Activated CD4-positive, alpha-beta T cell treated with anti-CD3 and anti-CD28 coated beads for 1 hour (primary cell): ENCODE measurements at places on chromosomes 1 and 21.

GRCh38 chr1:84260852-84261518 is 40.5 kb upstream of the SAMD13 start:
- no peak for DNase-seq

- DNase-seq: no peak
Observed at GRCh38 chr1:91684481-91685196, 184.0 kb downstream of the CDC7 start.

- DNase-seq: no peak
Observed at GRCh38 chr1:159774465-159774864, 6.3 kb upstream of the DUSP23 start.

DNA sequence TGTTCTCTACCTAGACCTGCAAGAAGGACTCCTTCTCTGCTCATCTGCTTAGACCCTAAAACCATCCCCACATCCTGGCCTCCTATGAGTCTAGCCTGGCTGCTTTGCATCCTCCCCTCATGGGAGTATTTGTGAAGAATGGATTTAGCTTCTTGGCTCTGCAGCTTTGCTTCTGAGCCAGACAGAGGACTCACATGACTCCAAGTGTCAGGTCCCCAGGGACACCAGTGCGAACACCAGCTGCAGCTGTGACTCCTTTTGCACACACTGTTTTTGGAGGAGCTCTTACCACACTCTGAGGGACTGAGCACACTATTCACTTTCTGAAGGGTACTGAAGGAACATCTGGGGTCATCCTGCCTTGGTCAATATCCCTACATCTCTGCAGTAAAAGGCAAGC is 131.8 kb upstream of the SGIP1 start:
- no peak for DNase-seq

GRCh38 chr1:192539297-192540092 is 36.1 kb upstream of the RGS1 start:
- DNase-seq: no peak

DNA sequence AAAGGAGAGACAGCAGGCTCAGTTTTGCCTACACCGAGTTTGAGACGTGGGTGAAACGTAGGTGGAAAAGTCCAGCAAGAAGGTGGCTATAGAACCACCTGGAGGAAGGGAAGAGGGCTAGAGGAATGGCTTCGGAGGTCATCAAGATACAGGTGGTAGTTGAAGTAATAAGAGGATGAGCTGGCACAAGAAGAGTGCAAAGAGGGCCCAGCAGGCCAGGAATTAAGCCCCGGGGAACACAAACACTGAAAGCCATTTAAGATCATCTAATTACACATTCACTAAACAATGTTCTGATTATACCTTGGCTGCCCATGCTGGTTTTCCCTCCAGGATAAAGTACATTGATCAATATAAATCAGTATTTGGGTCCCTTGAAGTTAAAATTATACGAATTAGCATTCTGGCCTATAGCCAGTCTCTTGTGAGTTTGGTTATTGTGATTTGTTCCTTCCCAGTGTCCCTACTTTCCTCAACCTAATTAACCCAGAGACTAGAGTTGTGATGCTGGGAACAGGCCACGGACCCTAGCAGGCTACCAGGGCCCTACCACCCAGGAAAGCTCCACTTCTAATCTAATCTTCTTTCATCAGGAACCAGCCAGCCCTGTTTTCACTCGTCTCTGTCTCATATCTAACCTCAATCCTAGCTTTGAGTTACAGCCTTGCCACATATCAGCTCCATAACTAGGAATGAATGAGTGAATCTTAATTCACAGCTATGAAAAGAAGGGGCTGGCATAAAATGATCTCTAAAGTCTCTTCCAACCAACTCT is 26.4 kb upstream of the PPP1R15B start:
- DNase-seq: no peak

DNA sequence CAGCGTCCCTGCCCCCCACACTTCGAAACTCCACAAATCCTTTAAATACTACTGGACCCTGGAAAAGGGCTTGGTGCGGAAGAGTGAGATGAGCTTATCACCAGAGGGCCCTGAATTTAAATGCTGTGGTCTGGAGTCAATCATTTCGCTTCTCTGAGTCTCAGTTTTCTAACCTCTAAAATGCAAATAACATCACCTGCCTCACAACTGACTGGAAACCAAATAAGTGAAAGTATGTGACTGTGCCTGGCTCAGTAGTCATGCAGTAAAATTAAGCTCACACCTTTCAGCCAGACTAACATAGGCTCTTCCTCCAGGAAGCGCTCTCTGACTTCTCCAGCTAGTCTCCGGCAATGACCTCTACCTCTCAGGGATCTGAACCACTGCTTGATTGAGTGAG is 4.2 kb downstream of the GJA4 start:
- no peak for DNase-seq

DNA sequence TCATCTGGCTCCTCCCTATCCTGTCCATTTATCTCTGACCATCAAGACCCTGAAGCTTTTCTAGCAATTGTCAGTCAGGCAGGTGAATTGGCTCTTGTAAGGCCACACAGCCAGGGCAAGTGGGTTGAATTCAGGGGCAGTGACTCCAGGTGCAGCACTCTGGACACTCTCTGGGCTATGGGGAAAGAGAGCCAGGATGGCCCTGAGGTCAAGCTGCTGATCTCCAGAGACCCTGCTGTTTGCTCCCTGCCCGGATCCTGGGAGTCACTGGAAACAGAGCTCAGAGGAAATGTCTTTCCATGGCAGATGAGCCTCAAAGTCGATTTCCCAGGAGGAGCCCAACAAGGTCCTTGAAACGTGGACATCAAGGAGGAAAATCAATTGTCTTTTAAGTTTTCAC is 184.4 kb downstream of the C1orf94 start:
- no peak for DNase-seq

GRCh38 chr1:47569681-47570470 is 132.0 kb downstream of the FOXD2 start:
- DNase-seq: no peak

DNA sequence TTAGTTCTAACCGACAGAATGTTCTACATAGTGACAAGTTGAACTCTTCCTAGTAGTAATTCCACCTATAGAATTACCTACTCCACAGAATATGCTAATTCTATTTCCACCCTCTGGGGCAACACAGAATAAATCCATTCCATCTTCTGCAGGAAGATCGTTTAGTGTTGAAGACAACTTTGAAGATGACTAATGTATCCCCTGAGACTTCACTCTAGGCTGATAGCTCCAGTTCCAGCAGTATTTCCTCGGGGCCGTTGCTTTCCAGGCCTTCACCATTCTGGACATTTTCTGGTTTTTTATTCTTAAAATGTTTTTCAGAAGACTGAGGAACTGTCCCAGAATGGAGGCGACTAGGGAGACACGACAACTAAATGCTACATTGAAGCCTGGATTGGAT is 61.0 kb upstream of the CSF1 start:
- DNase-seq: no peak

GRCh38 chr1:174007851-174008250 is 14.3 kb downstream of the RC3H1 start:
- no peak for DNase-seq

- no peak for DNase-seq
Observed at GRCh38 chr1:154176337-154176736, 15.6 kb downstream of the TPM3 start.

DNA sequence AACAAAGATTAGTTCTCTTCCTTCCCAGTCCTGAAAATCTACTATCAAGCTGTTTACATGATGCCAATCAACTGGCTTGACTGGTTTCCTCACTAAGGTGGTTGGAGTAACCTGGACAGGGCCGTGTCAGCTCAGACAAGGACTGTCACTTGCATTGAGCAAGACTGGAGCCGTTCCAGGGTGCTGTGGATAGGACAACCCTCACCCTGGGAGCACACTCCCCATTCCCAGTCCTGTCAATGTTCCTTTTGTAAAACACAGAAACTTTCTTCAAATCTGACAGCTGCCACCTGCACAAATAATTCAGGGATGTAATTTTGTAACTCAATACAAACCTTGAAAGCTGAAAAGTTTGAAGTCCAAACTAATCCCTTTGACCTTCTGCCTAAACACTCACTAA is 31.4 kb downstream of the PLPP3 start:
- no peak for DNase-seq

GRCh38 chr1:207164086-207164485 is 60.1 kb downstream of the C4BPA start:
- DNase-seq: no peak

DNA sequence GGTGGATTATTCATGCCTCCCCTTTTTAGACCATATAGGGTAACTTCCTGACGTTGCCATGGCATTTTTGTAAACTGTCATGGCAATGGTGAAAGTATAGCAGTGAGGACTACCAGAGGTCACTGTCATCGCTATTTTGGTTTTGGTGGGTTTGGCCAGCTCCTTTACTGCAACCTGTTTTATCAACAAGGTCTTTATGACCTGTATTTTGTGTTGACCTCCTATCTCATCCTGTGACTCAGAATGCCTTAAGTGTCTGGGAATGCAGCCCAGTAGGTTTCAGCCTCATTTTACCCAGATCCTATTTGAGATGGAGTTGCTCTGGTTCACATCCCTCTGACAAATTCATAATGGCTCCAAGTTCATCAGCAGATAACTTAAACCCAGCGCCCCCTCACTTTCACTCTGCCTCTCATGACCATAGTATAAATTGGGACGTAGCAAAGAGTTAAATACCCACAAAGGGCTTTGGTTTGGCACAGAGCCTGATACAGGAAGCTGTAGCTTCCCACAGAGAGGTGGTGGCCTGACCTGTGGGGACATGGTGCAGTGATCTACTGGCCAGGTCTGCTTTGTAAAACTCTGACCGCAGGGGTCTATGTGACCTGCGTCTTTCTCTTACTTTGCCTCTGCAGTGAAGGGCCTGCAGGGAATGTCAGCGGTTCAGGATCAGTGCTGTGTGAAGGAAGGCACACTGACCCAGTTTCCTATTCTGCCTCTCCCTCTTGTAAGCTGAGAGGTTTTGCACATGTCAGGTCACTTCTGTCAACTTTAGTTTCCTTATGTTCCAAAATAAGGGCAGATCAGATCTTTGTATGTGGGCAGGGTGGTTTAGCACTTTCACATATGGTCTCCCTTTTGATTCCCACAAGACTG is 78.1 kb upstream of the ZNF644 start:
- DNase-seq: no peak

DNA sequence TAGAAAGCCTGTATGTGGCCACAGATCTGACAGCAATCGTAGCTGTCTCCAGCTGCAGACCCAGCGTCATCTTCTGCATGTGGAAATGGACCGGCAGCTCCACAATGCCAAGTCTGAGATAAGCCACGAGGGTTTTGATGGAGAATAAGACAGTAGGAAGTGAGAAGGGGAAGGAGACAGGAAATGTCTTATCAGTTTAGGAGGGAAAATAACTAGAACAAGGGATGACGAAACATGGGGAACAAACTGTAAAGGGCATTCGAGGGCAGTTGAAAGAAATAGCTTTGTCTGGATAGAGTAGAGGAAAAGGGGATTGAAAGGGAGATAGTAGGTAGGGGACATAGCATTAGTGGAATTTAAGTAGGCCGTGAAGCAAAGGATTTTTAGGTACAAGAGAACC is 74.0 kb upstream of the CTTNBP2NL start:
- no peak for DNase-seq

- DNase-seq: no peak
Observed at GRCh38 chr21:25409978-25410377, 197.3 kb downstream of the MRPL39 start.

- DNase-seq: no peak
Observed at GRCh38 chr1:181661569-181661968, 178.3 kb downstream of the CACNA1E start.
